Lung (tissue), 17 donors: ENCODE measurements at places on chromosomes 11 and 22. TPM values are rescaled to one million over a fixed set of nuclear protein-coding genes. Genes with fewer than 3 reads are reported as not detected.

EPS8L2 gene
- total RNA-seq, result 166 TPM

- DNase-seq, result no peak
Observed at GRCh38 chr11:129804012-129804411, 11.6 kb upstream of the TMEM45B start.

CNTN5 gene
- total RNA-seq, result 0.63 TPM

- no peak for DNase-seq
Observed at GRCh38 chr22:49918911-49919881, 762 bp downstream of the CRELD2 start.

GRCh38 chr11:2260491-2261364 is 9.7 kb downstream of the ASCL2 start:
- DNase-seq, result no peak

NAV2 gene
- 47.9 TPM for total RNA-seq

GRCh38 chr22:22896601-22897000 is 9.0 kb downstream of the IGLL5 start:
- no peak for DNase-seq

DNA sequence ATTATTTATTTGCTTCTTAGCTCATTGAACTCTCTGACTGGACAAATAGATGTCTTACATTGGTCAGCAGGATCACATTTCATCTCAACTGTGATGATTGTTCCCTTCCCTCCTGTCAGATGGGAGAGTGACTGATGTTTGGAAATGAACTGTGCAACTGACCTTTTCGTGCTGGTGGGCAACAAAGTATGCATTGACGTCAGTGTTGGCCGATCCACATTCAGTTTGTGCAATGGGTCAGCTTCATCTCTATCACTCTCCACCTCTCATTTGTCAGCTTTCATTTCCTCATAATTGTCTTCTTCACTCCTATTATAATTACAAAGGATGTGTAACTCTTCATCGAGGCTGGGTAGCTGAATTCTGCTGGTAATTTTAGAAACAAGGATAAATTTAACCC is 71.3 kb downstream of the PPP2R1B start:
- peak; percentile 62 for DNase-seq

NFAM1 gene
- 2.2 TPM for total RNA-seq

DNA sequence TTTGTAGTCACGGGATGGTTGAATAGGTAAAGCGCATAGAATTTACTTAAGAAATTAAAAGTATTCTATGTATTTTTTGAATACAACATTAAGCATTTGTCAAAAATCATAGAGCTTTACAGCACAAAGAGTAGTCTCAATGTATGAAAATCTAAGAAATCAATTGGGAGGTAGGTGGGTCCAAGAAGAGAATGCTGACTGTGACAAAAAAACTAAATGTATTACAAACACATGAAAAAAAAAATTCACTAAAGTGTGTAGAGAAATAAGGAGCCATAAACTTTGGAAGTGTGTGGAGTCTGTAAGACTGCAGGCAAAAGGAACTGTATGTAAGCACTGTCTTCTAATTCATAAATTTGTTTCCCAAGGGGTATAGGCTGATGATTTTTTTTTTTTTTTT is 558.3 kb downstream of the JRKL start:
- DNase-seq, result no peak

GRCh38 chr11:33743291-33743690 is 7.1 kb upstream of the CD59 start:
- DNase-seq, result peak; percentile 56

DNA sequence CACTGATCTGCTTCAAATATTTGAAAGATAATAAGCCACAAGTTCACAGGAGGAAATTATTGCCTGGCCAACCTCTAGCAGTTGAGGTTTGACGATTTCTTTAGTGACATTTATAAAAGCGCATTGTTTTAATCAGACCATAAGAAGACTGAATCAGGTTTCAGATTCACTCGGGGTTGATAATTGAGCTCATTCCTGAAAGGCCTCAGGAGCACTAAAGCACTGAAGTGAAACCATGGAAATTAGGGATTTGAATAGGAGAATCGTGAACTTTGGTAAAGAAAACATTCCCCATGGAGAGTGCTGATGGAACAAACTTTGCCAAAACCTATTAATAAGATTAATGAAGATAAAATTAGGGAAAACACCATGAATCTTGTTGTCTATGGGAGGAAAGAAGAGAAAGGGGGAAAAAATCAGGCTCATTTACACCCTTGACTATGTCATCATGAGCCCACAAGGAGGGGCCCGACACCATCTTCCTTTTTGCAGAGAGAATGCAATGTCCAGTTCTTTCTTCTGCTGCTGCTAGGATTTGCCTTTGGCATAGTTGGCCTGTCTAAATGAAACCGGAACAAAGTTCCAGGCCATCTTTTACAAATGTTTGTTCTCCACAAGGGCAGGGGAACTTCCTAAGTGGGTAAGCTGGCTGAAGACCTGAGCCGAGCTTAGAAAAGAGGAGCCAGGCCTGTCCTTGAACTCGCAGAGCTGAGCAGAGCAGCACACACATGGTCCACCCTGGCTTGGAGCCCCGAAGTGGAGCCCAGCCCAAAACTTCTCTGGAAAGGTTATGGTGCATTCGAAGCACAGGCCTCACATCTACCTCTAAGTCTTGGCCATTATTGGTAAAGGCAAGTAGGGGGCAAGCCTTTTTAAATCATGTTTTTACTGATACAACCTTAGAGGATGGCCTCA is 56.1 kb upstream of the EIF3M start:
- DNase-seq, result no peak

- no peak for DNase-seq
Observed at GRCh38 chr11:1967641-1968225, 20.6 kb downstream of the MRPL23 start.

F2 gene
- 0.26 TPM for total RNA-seq

- DNase-seq, result peak; percentile 33
Observed at GRCh38 chr22:29470159-29470855, 9.7 kb upstream of the NEFH start.

OAF gene
- total RNA-seq, result 27.4 TPM

DNA sequence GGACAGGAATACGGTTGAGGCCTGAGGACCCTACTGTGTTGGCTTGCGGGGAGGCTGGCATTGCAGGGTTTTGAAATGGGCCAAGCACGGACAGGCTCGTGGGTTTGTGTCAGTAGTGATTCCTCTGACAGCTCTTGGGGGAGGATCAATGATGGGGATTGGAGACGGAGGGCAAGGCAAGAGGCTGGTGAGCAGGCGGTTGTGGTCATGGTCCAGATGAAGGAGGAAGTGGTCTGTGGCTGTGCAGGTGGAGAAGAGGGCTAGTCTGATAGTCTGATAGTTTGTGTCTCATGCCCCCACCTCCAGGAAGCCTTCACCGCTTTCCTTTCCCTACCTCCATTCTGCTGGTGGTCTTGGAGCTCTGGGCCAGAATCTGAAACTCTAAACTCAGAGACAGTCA is 3.0 kb downstream of the MAFF start:
- DNase-seq, result no peak

ELMOD1 gene
- 1.9 TPM for total RNA-seq

SCARF2 gene
- total RNA-seq, result 32.9 TPM

- DNase-seq, result peak; percentile 43
Observed at GRCh38 chr11:63212742-63213141, 30.7 kb downstream of the SLC22A25 start.

- DNase-seq, result no peak
Observed at GRCh38 chr11:123454060-123454651, 24.1 kb downstream of the GRAMD1B start.

TMEM132A gene
- total RNA-seq, result 20.5 TPM

OR10A2 gene
- not detected for total RNA-seq

DNA sequence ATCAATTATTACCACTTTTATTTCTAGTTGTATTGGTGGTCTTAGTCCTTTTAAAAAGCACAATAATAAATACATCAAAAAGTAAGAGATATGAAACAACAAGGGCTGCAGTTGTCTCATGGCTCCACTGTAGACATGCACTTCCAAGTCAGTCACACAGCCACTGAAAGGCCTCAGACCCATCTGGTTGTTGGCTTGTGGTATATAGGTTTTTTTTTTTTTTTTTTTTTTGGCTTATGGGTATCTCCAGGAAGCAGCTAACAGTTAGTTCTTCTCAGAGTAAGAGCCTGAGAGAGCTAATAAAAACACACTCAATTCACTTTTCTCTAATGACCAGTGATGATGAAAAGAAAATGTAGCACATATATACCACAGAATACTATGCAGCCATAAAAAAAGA is 6.0 kb upstream of the OR52E6 start:
- no peak for DNase-seq

DNA sequence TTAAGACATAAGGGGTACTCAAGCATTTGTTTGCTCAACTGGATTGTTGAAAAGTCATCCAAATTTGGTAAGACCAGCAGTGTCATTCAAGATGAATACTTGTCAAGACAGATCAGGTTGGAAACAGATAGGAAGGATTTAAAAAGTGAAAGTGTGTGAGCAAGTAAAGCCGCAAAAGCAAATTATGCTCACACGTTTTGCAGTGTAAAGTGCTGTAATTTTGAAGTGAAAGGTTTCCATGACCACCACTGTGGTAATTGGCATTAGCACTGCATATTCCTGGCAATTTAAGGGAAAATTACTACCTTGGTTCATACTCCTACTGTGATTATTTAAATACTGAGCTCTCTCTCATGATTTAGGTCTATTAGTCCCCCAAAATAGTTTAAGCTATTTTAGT is 704.1 kb upstream of the CCDC179 start:
- no peak for DNase-seq

GRCh38 chr11:3942160-3942955 is 86.9 kb downstream of the STIM1 start:
- no peak for DNase-seq

GRCh38 chr11:110337570-110338193 is 41.3 kb upstream of the RDX start:
- no peak for DNase-seq

GRCh38 chr11:105644839-105645573 is 35.1 kb downstream of the GRIA4 start:
- DNase-seq, result no peak

ACR gene
- 0.26 TPM for total RNA-seq

CECR2 gene
- 12.5 TPM for total RNA-seq

DNA sequence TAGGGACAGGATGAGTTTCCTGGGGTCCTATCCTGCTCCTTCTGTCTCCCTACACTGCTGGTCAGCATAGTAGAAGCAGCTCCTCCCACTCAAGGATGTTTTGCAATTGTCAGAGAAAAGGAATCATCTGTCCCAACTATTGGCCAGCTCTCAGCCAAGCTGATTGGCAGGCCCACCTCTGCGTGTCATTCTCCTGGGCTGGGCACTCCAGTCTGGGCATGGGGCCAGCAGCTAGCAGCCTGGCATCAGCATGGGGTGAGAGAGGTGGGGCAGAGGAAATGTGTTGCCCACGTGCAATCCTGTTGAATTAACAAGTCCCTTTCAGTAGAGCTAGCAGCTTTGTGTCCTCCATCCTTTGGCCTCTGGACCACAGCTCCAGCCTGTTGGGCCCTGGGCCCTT is 14.1 kb downstream of the ANKK1 start:
- DNase-seq, result peak; percentile 32

CRYBB3 gene
- not detected for total RNA-seq

DNA sequence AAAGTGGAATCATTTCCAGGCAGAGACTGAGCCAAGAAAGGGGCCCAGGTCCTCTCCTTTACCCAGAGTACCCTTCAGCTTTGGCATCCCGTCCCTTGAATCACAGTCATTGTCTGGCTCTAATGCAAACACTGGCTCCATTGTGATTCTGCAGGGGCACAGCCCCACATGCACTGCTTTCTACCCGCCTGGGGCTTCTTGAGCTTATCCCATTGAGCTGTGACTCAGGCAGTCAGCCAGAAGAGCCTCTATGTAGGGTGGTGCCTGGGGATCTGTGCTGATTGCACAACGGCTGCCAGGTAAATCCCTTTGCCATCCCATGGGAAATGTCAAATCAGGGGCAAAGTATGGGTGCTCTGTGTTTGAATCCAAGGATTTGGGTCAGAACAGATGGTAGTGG is 88.9 kb downstream of the RASSF10 start:
- peak; percentile 52 for DNase-seq

DNA sequence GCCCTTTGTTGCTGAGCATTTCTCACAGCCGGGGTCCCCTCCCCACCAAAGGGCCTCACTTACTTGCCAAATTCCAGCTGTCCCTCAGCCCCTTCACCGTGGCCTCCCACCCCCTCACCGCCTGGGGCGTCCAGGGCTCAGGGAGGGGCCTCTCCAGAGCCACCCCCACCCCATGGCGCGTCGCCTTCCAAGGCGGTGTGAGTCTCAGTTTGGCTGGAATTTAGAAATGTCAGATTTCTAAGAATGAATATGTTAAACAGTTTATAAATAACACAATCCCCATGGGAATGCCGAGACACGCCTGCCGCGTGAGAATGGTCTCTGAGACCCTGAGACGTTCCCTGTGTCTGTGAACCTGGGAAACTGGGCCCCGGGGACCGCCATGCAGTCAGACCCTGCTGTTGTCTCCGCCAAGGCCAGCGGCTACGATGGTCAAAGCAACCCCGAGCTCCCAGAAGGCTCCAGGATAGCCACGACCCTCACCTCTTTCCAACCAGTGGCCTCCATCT is 28.9 kb downstream of the CELSR1 start:
- DNase-seq, result no peak

GRCh38 chr11:11070976-11071375 is 213.1 kb upstream of the ZBED5 start:
- DNase-seq, result no peak

GRCh38 chr11:45463541-45463940 is 177.4 kb upstream of the SYT13 start:
- DNase-seq, result no peak

RAB3IL1 gene
- 8.8 TPM for total RNA-seq

- DNase-seq, result no peak
Observed at GRCh38 chr11:70210051-70210501, 7.0 kb downstream of the FADD start.

- DNase-seq, result no peak
Observed at GRCh38 chr11:78787696-78788095, 213.0 kb upstream of the NARS2 start.

- no peak for DNase-seq
Observed at GRCh38 chr11:34359548-34359891, 1.7 kb upstream of the ABTB2 start.

GRCh38 chr22:42108848-42109247 is 18.3 kb upstream of the NDUFA6 start:
- no peak for DNase-seq

MTMR2 gene
- 33.6 TPM for total RNA-seq

LYVE1 gene
- total RNA-seq, result 70.8 TPM

DNA sequence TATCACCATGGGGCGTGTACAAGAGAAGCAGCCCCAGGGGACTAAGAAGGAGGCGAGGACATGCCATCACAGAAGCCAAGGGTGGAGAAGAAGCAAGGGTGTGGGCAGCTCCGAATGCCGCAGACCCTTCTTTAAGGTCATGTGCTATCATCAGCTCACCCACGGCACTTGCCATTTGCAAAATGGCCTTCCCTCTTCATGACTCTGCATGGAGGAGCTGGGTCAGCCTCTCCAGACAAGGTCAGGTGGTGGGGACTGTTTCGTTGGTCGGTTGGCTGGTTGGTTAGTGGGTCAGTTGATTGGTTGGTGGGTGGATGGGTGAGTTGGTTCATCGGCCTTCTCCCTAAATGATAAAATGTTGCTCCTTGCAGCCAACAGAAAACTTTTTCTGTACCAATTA is 622.5 kb downstream of the TBC1D22A start:
- DNase-seq, result no peak

CD248 gene
- 53.5 TPM for total RNA-seq

FAM227A gene
- 9.9 TPM for total RNA-seq

GRCh38 chr11:131279654-131280384 is 90.6 kb upstream of the NTM start:
- no peak for DNase-seq
